ENCODE measurements at places on chromosomes 5 and 9. TPM values are rescaled to one million over a fixed set of nuclear protein-coding genes. Genes with fewer than 3 reads are reported as not detected.

GRCh38 chr9:134970719-134971118 lies 53.0 kb upstream of the FCN1 start:
- no peak for DNase-seq

DNA sequence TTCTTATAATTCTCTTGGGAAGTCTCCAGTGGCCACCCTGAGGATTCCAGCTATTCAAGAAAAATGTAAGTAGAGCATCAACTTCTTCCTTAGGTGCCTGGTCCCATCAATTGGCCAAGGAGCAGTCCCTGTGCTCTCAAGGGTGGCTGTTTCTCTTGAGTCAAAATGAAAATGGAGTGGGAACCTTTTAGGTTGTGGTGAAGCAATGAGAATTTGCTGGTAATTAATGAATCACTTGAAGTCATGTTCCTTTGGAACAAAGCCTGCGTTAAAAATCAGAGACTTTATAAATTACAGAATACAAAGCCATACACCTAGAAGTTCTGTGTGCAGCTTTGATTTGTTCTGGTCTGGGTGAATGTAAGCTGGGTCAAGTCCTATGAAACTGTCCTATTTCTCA lies 48.9 kb downstream of the IL31RA start:
- DNase-seq = no peak

GRCh38 chr5:106376522-106376921 lies 1294.2 kb downstream of the EFNA5 start:
- no peak for DNase-seq

The CSF1R gene
- total RNA-seq = 92.4 TPM

- no peak for DNase-seq
Observed at GRCh38 chr5:33167541-33167940, 273.2 kb upstream of the TARS1 start.

DNA sequence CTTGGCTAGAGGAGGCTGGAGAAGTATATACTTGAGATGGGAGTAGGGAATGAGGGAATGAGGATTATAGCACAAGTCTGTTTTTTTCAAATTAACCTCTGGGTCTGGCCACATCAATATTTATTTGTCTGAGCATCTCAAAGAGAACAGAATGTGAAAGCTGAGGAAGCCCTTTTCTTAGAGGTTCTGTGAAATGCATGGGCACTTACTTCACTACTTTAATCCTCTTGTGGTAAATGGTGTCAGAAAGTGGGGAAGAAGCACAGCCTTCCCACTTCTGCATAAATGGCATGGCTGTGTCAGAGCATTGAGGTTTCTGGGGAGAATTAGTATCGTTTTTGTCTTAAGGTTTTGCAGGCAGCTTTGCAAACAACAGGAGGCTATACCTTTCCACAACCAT lies 48.6 kb downstream of the SPATA31D1 start:
- DNase-seq = no peak

The PTPN3 gene
- not detected for total RNA-seq

GRCh38 chr5:170252720-170253350 lies 20.1 kb downstream of the C5orf58 start:
- DNase-seq = no peak

DNA sequence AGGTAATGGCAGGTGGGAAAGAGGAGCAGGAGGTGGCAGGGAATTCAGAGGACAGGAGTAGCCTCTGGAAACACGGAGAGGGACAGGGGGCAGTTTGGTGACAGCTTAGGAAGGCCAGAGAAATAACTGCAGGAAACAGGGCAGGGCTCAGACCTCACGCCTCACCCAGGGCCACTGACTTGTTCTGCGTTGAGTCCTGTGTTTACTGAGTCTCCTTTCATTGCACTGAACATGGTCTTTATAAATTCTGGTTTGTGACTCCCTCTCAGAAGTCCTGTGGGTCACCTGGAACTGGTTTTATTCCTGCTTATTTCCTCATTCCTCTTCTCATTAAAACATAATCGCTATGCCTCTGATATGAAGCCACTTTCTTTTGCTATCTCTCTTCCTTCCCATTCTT lies 55.2 kb upstream of the ZNF622 start:
- DNase-seq = no peak

DNA sequence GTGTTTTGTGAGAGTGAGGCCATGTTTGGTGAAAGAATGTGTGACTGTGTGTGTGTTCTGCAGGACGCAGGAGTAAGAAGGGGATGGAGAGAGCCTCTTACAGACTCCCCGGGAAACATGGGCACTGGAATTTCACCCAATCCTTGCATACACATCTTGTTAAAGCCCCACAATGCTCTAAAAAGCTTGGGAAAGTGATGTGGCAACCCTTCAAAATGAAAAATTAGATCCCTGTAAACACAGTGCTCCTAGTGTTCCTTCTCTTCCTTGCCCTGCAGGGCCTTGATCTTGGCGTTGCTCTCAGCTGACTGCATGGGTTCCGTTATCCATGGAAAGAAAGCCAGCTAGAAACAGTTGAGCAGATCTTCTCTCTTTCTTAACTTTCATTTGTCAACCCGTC lies 701.7 kb downstream of the SEMA5A start:
- DNase-seq = no peak

The LEAP2 gene
- 9.9 TPM for total RNA-seq

GRCh38 chr5:139676951-139677735 lies 29.0 kb downstream of the CXXC5 start:
- DNase-seq = no peak

The CER1 gene
- not detected for total RNA-seq

DNA sequence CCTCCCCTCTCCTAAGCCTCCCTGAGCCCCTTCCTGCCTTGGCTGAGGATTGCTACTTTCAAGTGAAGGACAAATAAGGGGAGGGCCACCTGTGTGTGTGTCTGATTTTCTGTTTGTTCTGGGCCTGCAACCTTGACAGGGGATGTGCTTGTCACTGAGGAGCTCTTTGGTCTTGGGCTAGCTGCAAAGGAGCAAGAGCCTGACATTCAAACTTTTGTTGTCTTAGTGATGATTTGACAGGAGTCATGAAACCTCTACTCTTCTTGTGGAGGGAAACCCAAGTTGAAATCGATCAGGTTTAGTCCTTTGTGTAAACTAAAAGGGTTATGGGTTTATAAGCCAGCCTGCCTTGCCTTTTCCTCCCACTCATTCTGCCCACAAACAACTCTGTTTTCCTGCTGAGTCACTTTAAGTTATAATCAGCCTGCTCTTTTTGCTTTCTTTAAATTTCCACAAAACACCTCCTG lies 16.9 kb downstream of the CLTA start:
- no peak for DNase-seq

The PRRX2 gene
- not detected for total RNA-seq

- no peak for DNase-seq
Observed at GRCh38 chr9:134053941-134054761, 13.7 kb downstream of the BRD3 start.

GRCh38 chr9:113963017-113963620 lies 87.0 kb downstream of the ZNF618 start:
- no peak for DNase-seq

GRCh38 chr5:10452768-10453331 lies 11.2 kb downstream of the ROPN1L start:
- no peak for DNase-seq

GRCh38 chr5:169152946-169153345 lies 148.0 kb downstream of the SLIT3 start:
- no peak for DNase-seq

The CHMP5 gene
- 37.8 TPM for total RNA-seq

DNA sequence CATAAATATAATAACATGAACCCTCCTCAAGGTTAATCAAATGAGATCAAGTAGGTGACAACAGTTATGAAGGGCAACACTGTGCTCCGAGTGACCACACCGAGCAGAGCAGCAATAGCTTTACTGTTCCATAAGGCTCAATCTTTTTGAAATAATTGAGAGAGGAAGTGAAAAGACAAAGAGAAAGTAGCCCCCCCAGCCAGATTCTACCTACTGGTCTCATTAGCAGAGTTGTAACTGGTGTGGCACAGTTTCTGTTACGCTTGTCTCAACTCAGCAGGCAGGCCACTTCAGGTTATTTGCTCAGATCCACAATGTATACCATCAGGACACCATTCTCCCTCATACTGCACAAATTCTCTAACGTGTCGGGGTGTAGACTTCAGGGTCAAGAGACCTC lies 14.0 kb downstream of the PRUNE2 start:
- no peak for DNase-seq

- DNase-seq = no peak
Observed at GRCh38 chr5:912280-913091, 19.8 kb downstream of the TRIP13 start.

- DNase-seq = no peak
Observed at GRCh38 chr5:1593903-1594356, 70.2 kb upstream of the LPCAT1 start.

The PNPLA7 gene
- 4.7 TPM for total RNA-seq

GRCh38 chr9:8431505-8431904 lies 631.9 kb upstream of the DMAC1 start:
- DNase-seq = no peak

DNA sequence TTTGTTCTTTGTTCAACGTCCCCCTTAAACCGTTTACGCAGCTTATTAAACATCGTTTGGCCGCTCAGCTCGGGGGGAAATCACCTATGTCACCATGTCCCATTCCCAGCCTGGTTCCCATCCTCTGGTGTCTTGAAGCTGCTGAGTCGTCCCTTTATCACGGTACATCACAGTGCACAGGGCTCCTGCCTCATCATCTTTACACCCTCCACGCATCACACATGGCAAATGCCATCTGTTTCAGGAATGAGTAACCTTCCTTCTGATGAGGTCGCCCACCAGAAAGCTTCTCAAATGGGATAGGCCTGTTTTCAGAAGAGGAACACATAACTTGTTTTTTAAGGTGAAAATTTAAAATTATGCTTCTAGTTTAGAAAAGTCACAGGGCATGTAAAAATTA lies 7.9 kb upstream of the LHX6 start:
- DNase-seq = no peak

The MUSK gene
- not detected for total RNA-seq

- no peak for DNase-seq
Observed at GRCh38 chr5:139460455-139460854, 2.1 kb downstream of the ECSCR start.

- DNase-seq = no peak
Observed at GRCh38 chr5:170896779-170897178, 35.0 kb downstream of the RANBP17 start.

DNA sequence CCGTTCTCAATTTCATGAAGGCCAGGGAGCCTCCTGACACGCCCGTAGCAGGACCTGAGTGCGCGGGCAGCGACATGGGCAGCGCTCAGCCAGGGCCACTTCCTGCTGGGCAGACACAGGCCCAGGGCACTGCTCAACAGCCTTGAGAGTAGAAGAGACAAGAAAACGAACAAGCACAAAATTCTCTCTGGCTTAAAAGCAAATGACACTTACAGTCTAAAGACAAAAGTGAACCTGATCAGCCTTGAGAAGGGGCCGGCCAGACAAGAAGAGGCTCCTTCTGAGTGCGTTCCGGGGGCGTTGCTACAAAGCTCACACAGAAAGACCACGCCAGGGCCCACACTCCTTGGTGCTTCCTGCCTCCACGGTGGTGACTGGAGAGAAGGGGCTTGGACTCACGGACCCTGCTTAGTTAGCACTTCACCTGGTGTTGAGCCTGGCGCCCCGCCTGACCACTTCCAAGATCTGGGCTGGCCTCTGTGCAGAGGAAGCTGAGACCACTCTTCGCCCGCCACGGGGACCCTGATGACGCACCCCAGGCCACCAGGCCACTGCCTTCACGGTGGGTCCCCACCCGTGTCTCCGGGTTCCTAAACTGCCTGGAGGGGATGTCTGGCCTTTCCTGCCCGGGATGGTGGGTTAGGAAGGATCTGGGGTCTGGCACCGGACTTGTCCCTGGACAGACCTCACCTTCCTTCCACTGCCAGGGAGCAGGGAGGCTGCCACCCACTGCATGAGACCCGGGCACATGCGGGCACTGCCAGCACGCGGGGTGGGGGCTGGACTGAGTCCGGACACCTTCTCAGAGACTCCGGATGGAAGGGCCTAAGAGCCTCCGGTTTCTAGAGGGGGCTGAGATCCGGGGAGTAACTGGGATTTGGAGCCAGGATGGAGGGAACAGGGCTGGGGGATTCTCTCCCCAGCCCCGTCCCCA lies 1.3 kb downstream of the SLC12A7 start:
- DNase-seq = no peak

The ADAMTS19 gene
- total RNA-seq = not detected

- DNase-seq = no peak
Observed at GRCh38 chr5:180487556-180487955, 6.6 kb upstream of the CNOT6 start.

DNA sequence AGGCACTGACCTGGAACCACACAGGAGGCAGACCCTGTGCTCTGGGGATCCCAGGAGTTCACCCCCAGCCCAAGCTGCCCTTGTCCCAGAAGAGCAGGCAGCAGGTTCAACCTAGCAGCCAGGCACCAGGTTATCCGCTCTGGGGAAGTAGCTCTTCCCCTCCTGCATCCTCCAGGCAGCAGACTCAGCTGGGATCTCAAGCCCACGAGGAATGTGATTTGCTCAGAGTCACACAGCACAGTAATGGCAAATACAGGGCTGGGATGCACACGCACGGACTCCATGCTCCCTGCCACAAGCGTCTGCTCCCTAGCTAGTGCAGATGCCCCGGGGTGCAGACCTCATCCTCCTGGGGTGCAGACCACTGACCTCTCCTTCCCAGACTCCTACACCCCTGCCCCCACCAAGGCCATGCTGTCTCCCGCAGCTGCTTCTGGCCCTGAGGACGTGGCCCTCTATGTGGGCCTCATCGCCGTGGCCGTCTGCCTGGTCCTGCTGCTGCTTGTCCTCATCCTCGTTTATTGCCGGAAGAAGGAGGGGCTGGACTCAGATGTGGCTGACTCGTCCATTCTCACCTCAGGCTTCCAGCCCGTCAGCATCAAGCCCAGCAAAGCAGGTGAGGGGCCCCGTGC lies 25.5 kb downstream of the HK3 start:
- DNase-seq = no peak

DNA sequence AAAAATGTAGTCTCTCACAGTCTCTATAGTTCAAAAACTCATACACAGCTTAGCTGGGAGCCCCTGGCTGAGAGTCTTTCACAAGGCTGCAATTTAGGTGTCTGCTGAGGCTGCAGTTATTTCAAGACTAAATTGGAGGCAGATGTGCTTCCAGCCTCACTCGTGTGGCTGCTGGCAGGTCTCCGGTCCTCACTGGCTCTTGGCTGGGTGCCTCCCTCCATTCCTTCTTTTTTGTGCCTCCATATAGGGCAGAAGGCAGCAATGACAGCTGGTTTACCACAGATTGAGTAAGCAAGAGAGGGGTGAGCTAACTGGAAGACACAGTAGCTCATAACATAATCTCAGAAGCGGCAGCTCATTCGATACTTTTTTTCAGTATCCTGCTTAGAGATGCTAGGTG lies 2167.7 kb upstream of the WWC1 start:
- no peak for DNase-seq

DNA sequence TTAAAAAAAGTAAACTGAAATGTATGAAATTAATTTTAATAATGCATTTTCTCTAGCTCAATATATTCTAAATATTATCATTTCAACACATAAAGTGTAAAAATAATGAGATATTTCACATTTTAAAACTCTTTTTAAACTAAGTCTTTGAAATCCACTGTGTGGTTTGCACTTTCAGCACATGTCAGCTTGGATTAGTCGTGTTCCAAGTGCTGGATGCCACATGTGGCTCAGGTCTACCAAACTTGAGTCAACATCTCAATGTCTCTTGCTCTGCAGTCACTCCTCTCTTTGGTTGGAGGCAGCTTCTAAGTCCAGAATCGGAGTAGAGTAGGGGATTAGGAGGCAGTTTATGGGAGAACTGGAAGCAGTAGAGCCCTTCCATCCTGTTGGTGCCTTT lies 173.7 kb upstream of the ANKRD55 start:
- no peak for DNase-seq
